ENCODE measurements at places on chromosomes 3 and 15.

- no peak for DNase-seq
Observed at GRCh38 chr3:99325402-99325801, 313.0 kb upstream of the COL8A1 start.

- no peak for DNase-seq
Observed at GRCh38 chr3:167777356-167777755, 41.8 kb downstream of the SERPINI1 start.

- peak; percentile 73 for DNase-seq
Observed at GRCh38 chr15:44711743-44712345, 527 bp downstream of the B2M start.

DNA sequence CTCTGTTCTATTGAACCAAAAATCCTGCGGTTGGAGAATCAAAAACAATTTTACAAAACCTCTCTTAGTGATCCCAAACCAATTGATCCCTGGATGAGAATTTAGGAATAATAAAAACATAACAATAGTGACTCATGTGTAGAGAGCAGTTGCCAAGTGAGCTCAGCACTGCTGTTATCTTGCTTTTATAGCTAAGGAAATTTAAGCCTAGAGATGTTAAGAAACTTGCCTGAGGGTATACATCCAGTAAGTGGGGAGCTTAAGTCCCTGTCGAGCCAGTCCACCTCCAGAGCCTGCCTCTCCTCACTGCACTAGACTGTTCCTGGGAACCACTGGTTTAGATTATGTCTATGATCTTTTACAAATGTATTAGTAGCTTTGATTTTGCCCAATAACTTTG lies 358.4 kb upstream of the LMCD1 start:
- no peak for DNase-seq

DNA sequence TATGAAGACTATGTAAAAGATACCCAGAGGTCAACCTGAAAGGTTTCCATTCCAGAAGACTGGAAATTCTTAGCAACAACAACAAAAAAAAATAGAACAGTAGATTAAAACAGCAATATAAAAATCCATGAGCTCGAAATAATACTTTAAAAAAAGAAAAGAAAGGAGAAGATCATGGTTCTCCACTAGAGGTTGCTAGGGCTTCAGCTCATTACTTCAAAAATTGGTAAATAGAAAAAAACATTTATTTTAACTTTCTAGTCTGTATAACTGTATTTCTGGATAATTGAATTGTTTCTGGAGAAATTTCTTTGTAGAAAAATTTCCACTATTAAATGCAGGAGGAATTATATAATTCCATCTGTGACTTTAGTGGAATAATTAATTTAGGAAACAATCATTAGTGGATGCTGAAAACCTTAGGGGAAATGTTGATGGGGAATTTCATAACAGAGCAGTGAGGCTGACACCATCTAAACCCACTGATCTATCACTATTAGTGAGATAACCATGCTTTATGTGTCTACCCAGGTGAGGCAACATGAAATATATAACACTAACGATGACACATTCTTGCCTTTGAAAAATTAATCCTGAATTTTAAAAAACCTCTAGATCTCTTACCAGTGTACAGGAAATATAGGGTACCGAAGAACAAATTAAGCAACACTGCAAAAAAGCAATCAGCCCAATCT lies 62.5 kb upstream of the SNRK start:
- DNase-seq, result no peak

- no peak for DNase-seq
Observed at GRCh38 chr15:62124176-62124972, 40.7 kb downstream of the C2CD4B start.

DNA sequence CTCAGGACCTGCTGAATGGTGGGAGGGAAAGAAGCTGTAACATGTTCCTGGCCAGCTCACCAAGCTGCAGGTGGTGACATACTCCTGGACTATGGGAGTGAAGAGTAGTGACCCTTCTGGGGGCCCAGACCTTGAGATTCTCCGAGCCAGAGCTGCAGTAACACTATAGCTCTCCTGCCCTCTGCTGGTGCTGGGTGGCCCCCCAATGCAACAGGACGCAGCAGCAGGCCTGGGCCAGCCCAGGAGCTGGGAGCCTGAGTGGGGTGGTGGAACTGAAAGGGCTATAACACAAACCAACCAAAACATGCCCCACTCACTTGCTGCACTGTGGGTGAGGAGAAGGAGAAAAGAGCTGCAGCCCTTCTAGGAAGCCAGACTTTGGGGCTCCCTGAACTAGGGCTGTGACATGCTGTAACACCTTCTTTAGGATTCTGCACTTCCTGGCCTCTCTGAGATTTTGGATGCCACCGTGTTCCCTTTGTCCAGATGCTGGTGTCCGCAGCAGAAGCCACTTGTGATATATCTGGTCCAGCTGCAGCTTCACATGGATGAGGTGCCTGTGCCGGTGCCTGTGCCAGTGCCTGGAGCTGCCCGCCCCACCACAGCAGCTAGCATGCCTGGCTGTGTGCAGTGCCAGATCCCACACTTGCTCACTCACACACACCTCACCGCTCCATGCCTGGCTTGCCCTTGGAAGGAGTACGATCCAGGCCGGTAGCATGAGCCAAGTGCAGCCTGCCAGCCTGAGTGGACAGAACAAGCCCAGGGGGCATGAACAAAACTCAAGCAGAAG lies 636.8 kb upstream of the KCNMB2 start:
- no peak for DNase-seq

- DNase-seq, result no peak
Observed at GRCh38 chr3:14471690-14472089, 68.5 kb downstream of the GRIP2 start.

DNA sequence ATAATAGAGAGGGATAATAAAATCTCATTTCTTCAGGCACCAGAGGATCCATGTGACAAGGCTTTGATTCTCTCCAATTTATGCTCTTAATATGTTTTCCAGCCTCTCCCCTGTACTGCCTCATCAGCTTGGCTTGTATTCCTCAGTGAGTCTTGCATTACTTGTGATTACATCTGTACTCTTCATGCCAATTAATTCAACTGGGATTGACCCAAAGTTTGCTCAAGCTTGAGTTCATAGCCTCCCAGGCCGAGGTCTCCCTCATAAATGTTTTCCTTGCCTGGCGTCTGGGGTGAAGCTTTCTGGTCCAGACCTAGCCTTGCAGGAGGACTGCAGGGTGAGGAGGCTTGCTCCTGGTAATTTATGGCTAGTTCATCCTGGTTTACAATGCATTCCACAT lies 146.9 kb downstream of the CHST2 start:
- no peak for DNase-seq

GRCh38 chr3:66520724-66521123 lies 19.9 kb upstream of the LRIG1 start:
- no peak for DNase-seq

GRCh38 chr15:60973637-60974415 lies 255.3 kb downstream of the RORA start:
- DNase-seq, result no peak

DNA sequence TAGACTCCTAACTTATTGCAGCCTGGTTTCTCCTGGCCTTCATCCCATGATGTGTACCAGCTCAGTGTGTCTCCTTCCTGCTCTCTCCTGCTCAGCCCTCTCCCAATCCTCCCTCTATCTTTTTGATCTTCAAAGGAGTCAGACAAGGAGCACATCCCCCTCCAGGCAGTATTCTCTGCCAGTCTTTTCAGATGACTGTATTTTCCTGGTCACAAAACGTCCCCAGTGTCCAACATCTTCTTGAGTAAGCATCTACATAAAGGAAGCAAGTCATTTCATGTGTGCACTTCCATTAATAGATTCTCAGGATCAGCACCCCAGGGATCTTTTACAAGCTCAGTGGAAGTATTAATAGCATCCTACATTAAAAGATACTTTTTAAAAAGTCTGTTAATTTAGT lies 148.9 kb upstream of the THBS1 start:
- DNase-seq, result no peak

DNA sequence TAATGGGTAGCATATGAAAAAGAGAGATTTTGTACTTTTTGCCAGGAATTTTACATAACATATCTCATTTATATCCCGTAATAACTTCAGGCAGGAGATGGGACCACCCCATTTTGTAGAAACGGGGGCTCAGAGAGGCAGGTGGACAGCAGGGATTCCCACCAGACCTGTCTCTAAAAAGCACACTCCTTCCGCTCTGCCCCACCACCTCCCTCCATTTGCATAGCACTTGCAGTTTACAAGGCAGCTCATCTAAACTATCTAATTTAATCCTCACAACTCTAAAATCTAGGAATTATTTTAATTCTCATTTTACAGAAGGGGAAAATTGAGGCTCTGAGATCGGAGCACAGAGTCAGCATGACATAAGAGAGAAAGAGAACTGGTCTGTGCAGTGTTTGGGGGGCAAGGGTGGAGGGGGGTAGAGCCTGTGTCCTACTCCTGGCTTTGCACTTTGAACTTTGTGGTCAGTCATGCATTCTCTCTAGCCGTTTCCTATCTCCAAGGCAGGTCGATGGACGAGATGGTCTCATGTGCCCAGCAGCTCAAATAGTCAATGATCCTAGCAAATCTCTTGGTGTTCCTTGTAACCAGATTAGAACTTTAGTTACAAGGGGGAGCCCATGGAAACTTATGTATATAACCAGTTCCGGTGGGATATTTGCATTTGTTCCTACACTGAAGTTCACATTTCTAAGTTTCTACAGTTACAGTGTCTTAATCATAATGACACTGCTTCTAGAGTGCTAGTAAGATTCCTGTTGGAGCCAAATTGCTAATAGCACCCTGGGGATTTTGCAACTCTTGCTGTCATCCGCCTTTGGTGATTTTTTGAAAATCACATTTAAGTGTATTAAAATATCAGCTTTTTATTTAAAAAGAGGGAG lies 18.6 kb downstream of the CRYGS start:
- DNase-seq, result no peak

GRCh38 chr15:65954289-65954741 lies 85.0 kb downstream of the RAB11A start:
- DNase-seq, result no peak

GRCh38 chr3:134393074-134393473 lies 18.8 kb upstream of the AMOTL2 start:
- DNase-seq, result no peak

DNA sequence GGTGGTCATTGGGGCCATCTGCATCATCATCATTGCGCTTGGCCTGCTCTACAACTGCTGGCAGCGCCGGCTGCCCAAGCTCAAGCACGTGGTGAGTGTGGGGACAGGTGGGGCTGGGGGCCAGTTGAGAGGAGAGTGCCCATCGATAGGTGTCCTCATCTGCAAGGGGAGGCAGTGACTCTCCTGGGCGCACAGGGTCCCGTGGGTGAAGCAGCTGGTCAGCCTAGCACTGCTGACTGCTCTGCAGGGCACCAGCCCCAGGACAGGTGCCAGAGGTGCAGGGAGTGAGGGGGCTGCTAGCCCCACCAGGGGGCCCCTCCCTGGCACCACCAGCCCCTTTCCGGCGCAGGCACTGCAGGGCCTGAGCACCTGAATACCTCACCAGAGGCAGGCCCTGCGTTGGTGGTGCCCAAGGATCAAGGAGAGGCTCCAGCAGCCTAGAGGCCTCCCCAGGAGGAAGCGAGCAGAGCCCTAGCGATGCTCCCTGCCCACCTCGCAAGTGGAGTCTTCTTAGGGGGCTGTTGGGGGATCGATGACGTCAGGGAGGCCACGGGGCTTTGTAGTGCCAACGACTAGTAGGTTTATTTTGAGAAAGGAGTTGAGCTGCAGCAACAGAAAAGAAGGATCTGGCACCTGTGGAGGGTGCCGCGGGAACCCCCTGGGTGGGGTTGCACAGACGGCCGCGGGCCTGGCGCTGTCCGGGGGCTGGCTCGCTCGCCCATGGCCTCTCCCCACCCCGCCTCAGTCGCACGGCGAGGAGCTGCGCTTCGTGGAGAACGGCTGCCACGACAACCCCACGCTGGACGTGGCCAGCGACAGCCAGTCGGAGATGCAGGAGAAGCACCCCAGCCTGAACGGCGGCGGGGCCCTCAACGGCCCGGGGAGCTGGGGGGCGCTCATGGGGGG lies 976 bp upstream of the ABTB1 start:
- DNase-seq, result no peak

- no peak for DNase-seq
Observed at GRCh38 chr3:30252474-30252873, 353.9 kb upstream of the TGFBR2 start.

DNA sequence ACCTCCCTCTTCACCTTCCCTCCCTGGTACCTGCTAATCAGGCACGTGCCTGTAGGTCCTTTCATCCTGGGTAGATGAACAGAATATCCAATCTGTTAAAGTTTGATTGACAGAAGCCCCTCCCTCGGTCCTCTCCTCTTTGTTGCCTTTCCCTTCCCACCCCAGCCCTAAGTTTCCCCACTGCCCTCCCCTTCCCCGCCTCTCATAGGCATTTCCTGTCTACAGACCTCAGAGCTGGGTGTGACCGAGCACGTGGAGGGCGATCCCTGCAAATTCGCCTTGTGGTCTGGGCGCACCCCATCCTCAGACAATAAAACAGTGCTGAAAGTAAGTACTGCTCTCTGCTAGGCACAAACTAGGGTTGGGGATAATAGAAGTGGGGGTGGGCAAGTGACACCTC lies 239.2 kb upstream of the UMPS start:
- DNase-seq, result no peak

- DNase-seq, result no peak
Observed at GRCh38 chr15:52102463-52102862, 10.1 kb downstream of the BCL2L10 start.

DNA sequence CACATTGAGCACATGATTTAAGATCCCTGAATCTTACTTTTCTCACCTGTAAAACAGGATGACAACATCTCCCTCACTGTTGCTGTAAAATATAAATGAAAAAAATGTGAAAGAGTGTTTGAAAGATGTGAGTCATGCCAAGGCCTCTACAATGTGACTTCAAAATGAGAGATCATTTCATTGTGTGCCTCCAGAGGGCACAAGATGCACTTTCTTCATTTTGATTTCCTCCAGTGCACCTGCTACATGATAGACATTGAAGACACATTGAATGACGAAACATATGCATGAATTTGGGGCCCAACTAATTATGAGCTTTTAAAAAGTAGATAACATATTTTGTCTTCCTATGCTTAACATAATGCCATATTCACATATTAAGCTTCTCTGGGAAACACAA lies 170.3 kb downstream of the MOBP start:
- DNase-seq, result no peak

- no peak for DNase-seq
Observed at GRCh38 chr15:37181339-37181738, 81.0 kb upstream of the MEIS2 start.

DNA sequence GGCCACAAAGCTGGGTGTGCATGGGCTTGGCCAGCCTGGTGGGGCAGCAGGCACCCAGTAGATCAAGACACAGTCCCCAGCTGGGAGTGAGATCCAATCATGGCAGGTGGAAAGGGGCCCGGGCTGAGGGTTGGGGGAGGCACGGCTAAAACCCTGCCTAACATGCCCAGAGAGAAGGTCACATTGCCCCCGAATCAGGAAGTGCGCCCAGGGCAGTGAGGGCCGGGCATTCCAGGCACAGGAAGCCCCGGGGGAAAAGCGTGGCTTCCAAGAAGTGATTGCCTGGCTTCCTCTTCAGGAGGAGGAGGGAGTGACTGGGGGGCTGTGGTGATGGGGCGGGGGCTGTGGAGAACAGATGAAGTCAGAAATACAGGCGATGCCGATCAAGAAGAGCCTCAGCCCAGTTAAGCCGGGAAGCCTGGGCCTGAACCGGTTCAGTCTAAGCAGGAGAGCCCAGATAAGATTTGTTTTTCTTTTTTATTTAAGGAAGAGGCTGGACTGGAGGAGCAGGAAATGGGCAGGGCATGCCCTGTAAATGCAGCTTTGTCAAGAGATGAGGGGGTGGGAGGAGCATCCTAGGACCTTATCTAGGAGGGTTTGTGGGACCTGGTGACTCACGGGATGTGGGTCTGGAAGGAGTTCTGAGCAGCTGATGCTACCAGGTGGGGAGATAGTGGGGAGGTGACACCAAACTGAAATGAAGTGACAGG lies 83.9 kb downstream of the CHSY1 start:
- peak; percentile 73 for DNase-seq
